ENCODE measurements at places on chromosomes 7 and 10. TPM values are rescaled to one million over a fixed set of nuclear protein-coding genes. Genes with fewer than 3 reads are reported as not detected.

DNA sequence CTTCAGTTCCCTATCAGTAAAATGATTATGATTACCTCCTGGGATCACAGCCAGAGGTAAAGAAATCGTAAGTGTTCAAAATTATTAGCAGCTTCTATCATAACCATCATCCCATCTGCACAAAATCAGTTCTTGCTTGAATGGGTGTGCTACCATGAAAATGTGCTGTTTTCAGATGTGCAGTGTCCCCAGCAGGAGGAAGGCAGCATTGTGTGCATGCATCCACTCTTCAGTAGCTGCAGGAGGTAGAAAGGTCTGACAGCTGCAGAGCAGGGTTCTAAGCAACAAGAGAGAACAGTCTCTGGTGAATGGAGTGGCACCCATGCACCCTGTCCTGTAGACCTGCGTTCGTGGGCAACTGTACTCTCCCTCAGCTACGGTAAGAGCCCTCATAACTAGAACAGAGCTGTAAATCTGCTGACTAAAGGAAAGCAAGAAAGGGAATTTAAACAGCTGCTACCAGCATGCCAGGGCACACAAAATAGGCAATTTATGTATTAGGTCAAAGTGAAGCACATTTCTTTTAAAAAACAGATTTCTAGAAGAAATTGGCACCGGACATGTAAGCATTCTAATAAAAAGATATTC, 21.2 kb downstream of the VSTM2A start:
- no peak for DNase-seq

DNA sequence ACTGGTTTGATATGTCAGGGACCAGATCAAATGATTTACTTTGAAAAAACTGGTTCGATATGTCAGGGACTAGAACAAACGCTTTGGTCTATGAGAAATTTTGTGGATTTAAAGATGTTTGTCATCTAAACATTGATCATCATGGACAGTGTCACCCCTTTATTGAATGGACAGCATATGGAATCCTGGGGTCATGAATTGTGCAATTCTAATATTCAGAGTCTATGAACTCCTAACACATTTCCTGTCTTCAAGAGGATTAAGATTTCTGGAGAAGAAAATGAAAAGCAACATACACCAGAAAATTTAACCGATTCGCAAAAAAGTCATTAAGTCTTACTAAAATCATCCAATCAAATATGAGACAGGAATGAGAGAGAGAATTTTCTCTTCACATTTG, 106.4 kb upstream of the FAM133B start:
- DNase-seq: no peak

- no peak for DNase-seq
These were observed 44.6 kb upstream of the HYCC1 start for GRCh38 chr7:23058408-23059096.

DNA sequence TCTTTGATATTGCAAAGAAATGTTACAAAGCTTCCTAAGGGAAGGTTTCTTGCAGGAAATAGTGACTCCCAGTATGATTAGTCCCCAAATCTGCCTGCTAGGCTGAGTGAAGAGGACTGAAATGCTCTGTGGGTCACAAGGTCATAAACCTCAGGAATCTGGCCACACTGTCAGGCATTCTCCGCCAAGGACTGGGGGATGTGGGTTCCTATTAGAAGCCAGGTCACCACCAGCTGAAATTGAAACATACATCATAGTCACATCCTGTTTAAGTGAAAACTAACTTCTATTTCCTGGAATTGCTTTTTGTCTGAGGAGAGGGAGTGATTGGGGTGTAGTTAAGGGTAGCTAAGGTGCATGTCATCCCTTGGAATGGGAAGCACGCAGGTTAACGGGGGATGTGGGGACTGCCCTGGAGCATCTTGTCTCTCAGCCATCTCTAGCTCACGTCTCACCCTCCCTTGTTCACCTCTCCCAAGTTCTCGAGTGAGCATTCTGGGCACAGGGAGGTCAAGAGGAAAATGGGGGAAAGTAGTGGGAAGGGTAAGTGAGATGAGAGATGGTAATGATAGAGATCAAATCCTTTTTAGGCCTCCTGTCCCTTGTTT, 12.0 kb upstream of the GSAP start:
- no peak for DNase-seq

DNA sequence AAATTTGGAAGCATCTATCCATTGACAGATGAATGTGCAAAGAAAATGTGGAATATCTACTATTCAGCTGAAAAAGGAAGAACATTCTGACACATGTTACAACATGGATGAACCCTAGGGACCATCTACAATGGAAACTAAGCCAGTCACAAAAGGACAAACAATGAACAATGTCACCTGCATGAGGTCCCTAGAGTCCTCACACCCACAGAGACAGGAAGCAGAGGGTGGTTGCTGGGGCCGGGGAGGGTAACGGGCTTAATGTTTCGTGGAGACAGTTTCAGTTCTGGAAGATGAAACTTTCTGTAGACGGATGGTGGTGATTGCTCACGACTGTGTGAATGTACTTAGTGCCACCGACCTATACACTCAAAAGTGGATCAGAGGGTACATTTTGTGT, 282.9 kb downstream of the ADARB2 start:
- no peak for DNase-seq

The PTF1A gene
- not detected for total RNA-seq

The MKLN1 gene
- 31.0 TPM for total RNA-seq
